ENCODE measurements at places on chromosomes 13 and 19.

DNA sequence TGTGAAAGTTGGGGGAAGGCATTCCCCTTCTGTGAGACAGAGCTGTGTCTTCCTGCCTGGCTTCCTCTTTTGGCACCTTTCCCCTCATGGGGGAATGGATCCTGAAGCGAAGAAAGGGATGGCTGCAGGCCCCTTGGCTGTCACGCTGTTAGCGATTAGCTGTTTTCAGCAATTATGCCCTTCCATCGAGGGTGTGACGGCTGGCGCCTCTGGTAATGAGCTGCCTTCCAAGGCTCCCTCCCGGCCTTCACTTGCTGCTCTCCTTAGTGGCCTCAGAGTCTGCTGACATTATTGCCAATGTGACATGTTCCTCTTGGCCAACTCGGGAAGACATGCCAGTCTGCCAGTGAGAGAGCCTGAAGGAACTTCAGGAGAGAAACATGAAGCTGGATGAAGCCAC, 162.1 kb downstream of the ZIC5 start:
- DNase-seq = no peak

DNA sequence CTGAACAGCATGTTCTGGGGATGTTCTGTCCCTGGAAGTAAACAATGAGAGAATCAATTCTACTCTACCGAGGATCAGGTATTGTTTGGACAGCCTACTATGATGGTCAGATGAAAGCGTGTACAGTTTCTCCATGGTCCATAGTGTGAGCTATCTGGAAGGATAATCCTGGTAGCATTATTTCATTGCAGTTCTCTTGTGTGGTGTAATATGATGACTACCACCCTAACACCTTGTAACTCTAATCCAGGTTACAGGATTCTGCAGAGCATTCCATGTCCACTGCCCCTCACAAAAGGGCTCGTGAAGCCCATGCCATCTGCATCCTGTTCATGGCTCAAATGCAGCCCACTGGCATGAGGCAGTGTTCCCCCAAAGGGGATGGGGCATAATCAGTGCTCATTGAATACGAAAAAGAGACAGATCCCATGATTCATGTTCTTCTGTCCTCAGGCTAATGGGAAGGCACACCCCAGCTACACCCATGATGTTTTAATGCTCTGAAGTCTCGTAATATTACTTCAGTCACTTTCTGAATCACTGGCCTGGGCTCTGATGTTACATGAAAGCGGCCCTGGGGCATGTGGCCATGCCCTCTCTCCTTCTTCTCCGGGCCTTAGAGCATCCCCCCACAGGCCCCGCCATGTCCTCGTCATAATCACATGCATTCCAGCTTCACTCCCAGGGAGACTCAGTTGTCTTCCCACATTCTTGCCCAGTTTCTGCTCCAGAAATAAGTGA, 68.4 kb downstream of the HSPH1 start:
- DNase-seq = no peak

DNA sequence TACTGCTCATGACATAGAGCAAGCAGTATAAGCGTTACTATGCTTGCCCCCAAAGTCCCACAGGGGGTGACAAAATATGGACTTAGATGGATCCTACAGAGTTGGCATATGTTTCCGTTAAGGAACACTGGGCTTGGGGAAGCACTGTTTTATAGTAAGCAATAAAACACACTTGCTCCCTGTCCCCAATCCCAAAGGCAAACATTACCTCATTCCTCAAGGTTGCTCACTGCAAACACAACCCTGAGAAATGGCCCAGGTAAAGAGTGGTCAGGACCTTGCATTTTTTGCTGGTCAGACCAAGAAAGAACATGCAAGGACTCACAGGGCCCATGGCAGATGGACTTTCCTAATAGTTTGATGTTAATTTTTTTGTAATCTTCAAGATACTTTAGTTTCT, 32.3 kb downstream of the UGGT2 start:
- no peak for DNase-seq

GRCh38 chr19:53294786-53295441, 27.4 kb upstream of the VN1R4 start:
- no peak for DNase-seq

DNA sequence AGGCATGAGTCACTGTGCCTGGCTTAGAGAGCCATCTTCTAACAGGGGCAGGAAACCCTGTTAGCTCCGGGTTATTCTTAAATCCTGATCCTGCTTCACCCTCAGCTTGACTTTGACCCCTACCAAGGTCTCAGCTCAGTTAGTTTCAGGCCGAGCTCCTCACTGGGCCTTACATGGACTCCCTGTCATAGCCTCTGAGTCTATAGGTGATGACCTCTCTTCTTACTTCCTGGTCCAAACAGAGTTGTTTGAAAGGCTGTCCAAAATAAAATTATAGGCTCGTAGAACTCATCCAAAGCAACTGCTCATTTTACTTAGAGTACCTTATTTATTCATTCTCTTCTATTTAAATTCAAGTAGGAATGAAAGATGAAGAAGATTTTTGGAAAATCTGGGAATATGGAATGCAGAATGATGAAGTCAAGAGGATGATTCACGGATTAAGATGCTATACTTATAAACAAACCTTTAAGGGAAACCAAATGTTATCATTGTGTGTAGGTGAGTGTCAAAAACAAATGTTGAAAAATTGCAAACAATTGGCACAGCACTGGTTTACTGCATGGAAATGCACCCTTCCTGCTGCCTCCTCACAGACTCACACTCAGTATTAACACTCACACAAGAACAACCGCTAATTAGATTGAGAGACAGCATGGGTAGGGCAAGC, 174.1 kb downstream of the RGCC start:
- no peak for DNase-seq

GRCh38 chr19:12527034-12527836, 24.0 kb downstream of the ZNF564 start:
- no peak for DNase-seq

GRCh38 chr19:31717269-31717923, 368.2 kb upstream of the TSHZ3 start:
- DNase-seq = no peak

GRCh38 chr13:110453797-110454196, 107.7 kb downstream of the RAB20 start:
- no peak for DNase-seq

GRCh38 chr19:10520652-10521318, 3.5 kb upstream of the S1PR5 start:
- no peak for DNase-seq

DNA sequence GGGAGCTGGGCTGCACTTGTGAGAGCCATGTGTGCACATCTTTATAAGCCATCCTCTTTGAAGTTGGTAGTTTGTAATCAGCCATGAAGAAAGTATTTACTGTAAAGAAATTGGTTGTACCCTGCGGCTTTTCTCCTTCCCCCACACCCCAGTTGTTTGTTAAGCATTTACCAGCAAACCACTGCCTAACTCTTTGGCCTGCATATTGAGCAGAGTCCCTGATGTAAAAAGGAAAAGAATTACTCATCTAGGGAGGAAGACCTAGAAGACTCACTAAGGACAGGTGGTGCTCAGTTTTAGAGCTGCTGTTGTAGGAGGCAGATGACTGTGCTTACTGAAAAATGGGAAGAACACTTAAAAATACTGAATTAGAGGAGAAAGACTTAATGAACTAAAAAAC, 245.3 kb downstream of the PCCA start:
- DNase-seq = no peak

GRCh38 chr13:114286808-114287207, 5.4 kb downstream of the UPF3A start:
- peak; percentile 87 for DNase-seq

DNA sequence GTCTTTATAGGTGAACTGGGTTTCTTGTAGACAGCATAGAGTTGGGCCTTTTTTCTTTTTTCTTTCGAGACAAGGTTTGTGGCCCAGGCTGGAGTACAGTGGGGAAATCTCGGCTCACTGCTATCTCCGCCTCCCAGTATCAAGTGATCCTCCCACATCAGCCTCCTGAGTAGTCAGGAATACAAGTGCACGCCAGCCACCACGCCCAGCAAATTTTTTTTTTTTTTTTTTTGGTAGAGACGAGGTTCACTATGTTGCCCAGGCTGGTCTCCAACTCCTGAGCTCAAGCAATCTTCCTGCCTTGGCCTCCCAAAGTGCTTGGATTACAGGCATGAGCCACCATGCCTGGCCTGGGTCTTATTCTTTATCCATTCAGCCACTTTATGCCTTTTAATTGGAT, 5.1 kb upstream of the CALM3 start:
- DNase-seq = no peak

DNA sequence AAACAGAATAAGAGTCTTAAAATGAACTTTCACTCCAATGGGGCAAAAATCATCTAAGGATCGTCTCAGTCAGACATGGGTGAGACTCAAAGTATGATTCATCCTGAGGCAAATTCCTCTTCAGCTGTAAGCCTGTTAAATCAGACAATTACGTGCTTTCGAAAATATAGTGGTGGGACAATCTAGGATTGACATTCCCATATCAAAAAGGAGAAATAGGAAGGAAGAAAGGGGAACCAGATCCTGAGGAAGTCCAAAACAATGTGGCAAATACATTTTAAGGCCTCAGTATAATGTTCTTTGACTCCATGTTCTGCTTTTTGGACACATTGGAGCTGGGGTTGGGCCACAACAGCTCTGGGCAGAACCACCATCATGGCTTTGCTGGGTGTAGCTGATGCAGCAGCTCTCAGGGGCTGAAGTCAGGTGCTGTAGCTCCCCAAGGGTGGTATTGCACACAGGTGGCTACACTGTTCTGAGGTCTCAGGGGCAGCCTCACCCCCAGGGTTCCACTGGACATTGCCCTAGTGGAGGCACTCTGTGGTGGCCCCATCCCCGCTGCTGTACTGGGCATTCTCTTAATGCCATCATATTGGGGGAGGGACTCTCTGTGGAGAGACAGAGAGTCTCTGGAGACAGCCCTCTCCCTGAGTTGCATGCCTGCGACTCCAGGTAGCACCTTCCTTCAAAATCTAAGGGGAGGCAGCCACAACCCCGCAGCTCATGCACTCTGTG, 5.7 kb upstream of the FPR3 start:
- peak; percentile 50 for DNase-seq

DNA sequence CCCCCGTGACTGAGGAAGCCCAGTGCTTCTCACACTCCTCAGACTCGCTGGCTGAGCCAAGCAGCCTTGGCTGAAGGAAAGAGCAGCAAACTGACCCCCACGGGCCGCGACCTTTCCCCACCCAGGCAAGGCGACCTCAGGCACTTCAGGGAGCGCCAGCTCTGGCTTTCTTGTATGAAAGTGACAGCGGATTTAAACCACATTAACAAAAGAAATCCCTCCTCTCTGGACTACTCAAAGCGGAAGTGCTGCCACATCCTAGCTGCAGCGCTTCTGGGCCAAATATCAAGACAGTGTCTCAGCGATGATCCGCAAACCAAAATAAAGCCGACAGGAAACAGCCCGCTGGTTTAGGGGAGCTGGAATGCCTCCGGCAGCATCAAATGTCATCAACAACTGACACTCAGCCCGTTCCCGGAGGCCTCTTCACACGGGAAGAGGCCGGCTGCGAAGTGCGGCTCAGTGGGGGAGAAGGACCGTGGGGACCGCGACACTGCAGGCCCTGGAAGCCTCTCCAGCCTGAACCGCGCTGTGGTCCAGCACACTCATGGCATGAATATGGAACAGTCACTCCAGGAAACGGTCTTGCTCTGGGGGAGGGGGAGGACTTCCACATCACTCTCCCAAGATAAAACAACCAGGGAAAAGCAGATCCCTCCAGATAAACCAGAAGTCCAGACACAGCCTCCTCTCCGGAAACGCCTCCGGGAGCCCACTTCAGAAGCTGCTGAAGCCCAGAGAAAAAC, 1.4 kb downstream of the RASA3 start:
- DNase-seq = peak; percentile 94

DNA sequence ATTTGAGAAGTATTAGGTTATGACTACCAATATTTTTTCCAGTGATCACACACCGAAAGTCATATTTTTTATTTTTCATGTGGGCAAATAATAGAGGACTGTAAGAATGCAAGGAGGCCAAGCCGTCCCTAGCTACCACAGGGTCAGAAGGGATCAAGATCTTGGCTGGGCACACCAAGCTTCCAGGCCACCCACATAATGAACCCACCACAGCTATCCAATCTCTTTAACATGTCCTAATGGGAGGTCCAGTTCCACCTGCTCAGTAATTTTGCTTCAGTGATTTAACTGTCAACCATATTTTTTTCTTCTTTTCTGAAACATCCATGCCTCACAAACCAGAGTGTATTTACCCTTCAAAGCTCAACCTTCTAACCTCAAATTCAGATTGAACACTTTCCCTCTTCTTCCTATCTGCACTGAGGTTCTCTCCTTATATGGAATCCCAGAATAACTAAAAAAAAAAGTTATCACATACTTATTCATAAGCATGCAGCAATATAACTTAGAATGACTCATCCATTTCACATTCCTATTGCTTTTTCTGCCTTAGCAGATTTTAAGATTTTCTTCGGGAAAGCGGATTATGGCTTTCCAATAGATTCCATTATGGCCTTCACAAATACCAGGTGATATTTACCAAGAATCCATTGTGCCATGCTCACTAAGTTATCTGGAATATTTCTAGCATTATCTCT, 12.2 kb downstream of the ARGLU1 start:
- peak; percentile 50 for DNase-seq

- DNase-seq = no peak
Measured at GRCh38 chr19:42086770-42087550, 11.0 kb downstream of the ZNF574 start.

DNA sequence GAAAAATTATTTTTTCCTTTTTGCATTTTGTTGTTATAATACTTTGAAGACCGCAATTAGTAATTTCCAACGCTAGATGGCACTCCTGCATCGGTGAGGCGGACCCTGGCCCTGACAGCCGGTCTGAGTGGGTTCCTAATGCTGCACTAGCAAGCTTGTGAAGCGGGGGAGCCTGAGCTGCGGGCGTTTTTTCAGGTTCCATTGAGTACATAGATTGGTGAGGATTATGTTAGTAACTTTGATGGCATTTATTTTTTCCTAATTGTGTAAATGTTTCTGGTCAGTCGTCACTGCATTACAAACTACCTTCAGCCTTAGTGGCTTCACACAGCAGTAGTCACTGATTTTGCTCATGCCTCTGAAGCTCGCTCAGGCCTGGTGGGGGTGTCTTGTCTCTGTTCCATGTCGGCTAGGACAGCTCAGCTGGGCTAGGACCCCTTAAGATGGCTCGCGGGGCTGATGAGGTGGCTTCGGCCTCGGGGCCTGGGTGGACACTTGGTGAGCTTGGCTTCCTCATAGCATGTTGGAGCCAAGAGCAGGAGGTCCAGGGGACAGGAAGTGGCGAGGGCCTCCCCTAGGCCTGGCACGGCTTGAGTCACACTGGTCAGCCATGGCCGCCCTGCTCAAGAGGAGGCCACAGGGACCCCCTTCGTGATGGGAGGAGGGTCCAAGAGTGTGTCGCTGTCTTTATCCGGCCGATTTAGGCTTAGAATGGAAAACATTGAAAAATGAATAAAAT, 25.0 kb downstream of the ERCC5 start:
- DNase-seq = peak; percentile 66

- DNase-seq = no peak
Measured at GRCh38 chr13:34437873-34438272, 504.2 kb upstream of the NBEA start.

Data from EL (cell line).